Transverse colon (tissue), 4 donors: ENCODE measurements at places on chromosomes 4 and X. TPM values are rescaled to one million over a fixed set of nuclear protein-coding genes. Genes with fewer than 3 reads are reported as not detected.

GRCh38 chr4:139528377-139529005 is 27.5 kb downstream of the SETD7 start:
- H3K4me1 ChIP-seq, result no peaks in the 10 kb centered on the region
- H3K27ac ChIP-seq, result no peak overlapping the region
- H3K4me3 ChIP-seq, result no peak overlapping the region
- peak; percentile 62 for DNase-seq
- H3K27me3 ChIP-seq, result no peaks in the 10 kb centered on the region

DNA sequence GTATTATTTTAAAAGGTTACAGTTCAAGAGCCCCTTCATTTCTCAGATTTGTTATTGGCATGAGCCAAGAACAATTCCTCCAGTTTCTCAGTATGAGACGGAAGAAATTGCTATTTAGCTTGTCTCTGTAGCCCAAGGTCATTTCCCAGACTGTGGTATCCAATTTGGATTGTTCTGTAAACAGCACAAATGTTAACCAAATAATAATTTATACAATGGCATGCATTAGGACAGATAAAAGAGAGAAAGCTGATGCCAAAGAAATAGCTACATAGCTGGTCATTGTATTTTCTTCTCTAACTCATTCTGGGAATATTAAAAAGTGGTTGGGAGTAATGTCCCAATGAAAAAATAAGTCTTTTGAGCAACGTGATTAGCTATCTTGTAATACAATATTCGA is 134.6 kb upstream of the NPY2R start:
- no peaks in the 10 kb centered on the region for H3K36me3 ChIP-seq
- H3K27me3 ChIP-seq, result no peaks in the 10 kb centered on the region
- H3K27ac ChIP-seq, result no peak overlapping the region
- H3K4me1 ChIP-seq, result no peaks in the 10 kb centered on the region
- no peak for DNase-seq

- no peaks in the 10 kb centered on the region for H3K36me3 ChIP-seq
- no peak overlapping the region for H3K4me3 ChIP-seq
- H3K27ac ChIP-seq, result no peak overlapping the region
- H3K27me3 ChIP-seq, result no peaks in the 10 kb centered on the region
These were observed 258.9 kb downstream of the TENM3 start for GRCh38 chr4:182502064-182502463.

DNA sequence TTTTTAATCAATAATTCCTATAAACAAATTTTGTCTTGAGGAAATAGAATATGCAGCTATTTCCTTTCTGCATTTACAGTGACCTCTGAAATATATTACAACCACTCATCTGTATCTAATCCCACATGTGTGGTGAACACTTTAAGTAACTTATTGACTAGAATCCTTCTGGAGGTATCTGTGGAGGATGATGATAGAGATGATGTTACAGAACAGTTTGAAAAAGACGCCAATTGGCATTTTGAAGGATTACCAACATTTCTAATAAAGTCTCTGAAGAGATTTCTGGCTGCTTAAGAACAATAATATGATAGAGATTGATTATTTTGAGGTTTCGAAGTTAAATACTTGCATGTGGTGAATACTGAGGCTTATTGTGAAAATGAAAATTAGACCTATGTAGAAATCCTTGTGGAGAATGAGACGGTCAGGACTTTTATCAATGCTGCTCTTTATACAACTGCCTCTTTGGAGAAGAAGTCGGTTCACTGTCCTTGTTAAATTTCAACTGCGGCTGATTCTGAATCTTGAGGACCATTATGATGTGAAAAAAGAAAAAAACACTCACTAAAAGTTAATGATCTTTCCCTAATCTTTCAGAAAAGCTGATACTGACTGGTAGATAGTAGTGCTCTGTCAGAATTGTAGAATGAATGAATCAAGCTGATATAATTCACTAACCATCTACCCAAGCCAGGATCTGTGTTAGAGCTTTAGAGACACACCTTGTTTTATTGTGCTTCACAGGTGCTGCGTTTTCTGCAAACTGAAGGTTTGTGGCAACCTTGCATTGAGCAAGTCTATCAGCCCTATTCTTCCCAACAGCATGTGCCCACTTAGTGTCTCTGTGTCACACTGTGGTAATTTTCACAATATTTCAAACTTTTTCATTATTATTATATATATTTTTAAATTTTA is 204.7 kb downstream of the SPRY1 start:
- DNase-seq, result no peak
- H3K4me3 ChIP-seq, result no peak overlapping the region
- no peaks in the 10 kb centered on the region for H3K27me3 ChIP-seq
- H3K36me3 ChIP-seq, result no peaks in the 10 kb centered on the region
- H3K27ac ChIP-seq, result peak overlapping the region; percentile 52

GRCh38 chr4:104490096-104490769 is 4.5 kb downstream of the CXXC4 start:
- peak overlapping the region; percentile 83 for H3K27ac ChIP-seq
- peak overlapping the region; percentile 61 for H3K4me3 ChIP-seq
- DNase-seq, result peak; percentile 42
- H3K27me3 ChIP-seq, result peaks cover 3% of the 10 kb centered on the region
- no peaks in the 10 kb centered on the region for H3K36me3 ChIP-seq

GRCh38 chr4:113677325-113677724 is 84.2 kb downstream of the CAMK2D start:
- no peaks in the 10 kb centered on the region for H3K27me3 ChIP-seq
- H3K27ac ChIP-seq, result no peak overlapping the region
- no peaks in the 10 kb centered on the region for H3K4me1 ChIP-seq
- no peaks in the 10 kb centered on the region for H3K36me3 ChIP-seq
- DNase-seq, result no peak
- no peak overlapping the region for H3K4me3 ChIP-seq

GRCh38 chrX:132216283-132216682 is 3.0 kb downstream of the RAP2C start:
- H3K27ac ChIP-seq, result peak overlapping the region; percentile 99
- no peaks in the 10 kb centered on the region for H3K36me3 ChIP-seq
- H3K4me1 ChIP-seq, result peaks cover 6% of the 10 kb centered on the region
- DNase-seq, result no peak
- H3K27me3 ChIP-seq, result no peaks in the 10 kb centered on the region

CPE gene
- 16.4 TPM for total RNA-seq

RHOXF2 gene
- total RNA-seq, result not detected

CLDN22 gene
- not detected for total RNA-seq

DNA sequence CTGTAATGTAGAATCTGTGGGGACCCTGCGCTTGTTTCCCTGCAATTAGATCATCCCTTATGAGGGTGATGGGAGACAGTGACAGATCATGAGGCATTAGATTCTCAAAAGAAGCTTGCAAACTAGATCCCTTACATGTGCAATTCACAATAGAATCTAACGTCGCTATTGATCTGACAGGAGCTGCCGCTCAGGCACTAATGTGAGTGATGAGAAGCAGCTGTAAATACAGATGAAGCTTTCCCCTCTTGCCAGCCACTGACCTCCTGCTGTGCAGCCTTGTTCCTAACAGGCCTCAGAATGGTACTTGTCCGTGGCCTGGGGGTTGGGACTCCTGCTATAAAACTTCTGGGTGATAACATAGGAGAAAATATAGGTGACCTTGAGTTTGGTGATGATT is 1076.8 kb downstream of the PDHA2 start:
- no peaks in the 10 kb centered on the region for H3K4me1 ChIP-seq
- DNase-seq, result no peak
- H3K27me3 ChIP-seq, result no peaks in the 10 kb centered on the region
- H3K36me3 ChIP-seq, result no peaks in the 10 kb centered on the region
- no peak overlapping the region for H3K27ac ChIP-seq

DNA sequence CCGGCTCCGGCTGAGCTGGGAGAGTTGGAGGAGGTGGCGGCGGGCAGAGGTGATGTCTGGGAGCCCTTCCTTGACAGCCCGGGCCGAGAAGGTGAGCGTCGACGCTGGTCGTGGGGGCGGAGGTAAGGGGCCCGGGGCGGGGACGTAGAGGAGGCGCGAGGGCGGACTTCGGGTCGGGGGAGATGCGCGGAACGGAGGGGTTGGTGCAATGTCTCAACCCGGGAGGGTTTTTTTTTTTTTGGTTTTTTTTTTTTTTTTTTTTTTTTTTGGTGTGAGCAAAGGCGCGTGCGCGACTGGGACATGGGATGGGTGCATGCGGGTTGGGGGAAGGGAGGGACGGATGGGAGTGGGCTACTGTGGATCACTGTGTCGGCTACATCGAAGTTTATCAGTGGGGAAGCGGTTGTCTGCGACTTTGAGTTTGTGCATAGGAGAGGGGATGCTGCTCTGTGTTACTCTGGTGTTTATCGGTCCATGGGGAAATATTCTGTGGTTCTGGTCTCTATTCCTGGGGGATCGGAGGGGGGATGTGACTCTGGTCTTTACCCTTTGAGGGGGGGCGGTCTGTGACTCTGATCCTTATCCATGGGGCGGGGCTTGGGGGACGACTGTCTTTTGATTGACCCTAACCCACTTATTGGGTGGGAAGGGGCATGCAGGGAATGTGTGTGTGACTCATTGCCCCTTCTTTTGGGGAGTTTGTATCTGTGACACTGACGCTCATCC is 537 bp downstream of the RBM10 start:
- H3K27me3 ChIP-seq, result no peaks in the 10 kb centered on the region
- peak overlapping the region; percentile 83 for H3K4me3 ChIP-seq

- H3K27me3 ChIP-seq, result no peaks in the 10 kb centered on the region
- no peak for DNase-seq
- H3K4me1 ChIP-seq, result no peaks in the 10 kb centered on the region
- no peaks in the 10 kb centered on the region for H3K36me3 ChIP-seq
These were observed 52.1 kb upstream of the SHOX start for GRCh38 chrX:578531-578930.

TMPRSS11D gene
- total RNA-seq, result not detected

ADAM29 gene
- not detected for total RNA-seq

RAB9A gene
- 34.7 TPM for total RNA-seq

DNA sequence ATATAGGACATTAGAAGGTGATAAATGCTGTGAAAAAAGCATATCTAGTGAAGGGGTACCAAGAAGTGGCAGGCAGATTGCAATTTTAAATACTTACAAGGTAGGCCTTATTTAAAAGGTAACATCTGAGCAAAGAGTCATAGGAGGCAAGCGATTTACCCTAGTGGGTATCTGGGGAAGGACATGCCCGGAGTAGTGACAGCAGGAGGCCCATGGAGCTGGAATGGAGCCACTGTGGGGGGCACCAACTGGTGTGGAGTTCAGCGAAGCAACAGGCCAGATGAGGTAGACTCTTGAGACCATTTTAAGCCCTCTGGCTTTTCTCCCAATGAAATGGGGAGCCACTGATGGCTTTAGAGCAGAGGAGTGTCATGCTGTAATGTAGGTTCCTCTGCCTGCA is 37.3 kb downstream of the SEC24D start:
- H3K36me3 ChIP-seq, result no peaks in the 10 kb centered on the region
- H3K4me3 ChIP-seq, result no peak overlapping the region

DNA sequence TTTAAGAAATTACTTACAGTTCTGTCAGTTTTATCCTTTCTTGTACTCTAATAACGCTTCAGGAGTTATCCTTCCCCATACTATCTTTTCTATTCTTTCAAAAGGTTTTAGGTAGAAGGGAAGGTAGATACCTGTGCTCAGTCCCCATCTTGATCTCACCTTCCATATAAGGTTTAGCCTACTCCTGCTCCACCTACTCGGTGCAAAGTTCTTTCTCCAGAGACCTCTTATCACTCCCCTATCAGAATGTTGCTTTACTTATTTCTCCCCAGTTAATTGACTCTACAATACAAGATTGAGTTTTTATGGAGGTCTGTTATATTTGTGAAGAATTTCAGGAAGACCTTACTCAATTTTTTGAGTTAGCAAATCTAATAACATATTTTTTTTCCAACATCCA is 33.9 kb downstream of the SPRY1 start:
- no peaks in the 10 kb centered on the region for H3K27me3 ChIP-seq
- H3K4me1 ChIP-seq, result no peaks in the 10 kb centered on the region
- no peak overlapping the region for H3K27ac ChIP-seq
- H3K4me3 ChIP-seq, result no peak overlapping the region
- no peaks in the 10 kb centered on the region for H3K36me3 ChIP-seq

DNA sequence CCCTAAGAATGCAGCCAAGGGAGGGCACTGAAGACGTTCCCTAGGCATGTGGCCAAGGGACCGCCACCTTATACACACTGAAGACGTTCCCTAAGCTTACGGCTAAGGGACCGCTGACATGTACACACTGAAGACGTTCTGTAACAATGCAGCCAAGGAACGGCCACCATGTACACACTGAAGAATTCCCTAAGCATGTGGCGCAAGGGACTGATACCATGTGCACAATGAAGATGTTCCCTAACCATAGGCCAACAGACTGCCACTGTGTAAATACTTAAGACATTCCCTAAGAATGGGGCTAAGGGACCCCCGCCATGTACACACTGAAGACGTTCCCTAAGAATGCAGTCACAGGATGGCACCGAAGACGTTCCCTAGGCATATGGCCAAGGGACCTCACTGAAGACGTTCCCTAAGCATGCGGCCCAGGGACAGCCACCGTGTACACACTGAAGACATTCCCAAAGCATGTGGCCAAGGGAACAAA is 36.1 kb downstream of the DHRSX start:
- H3K4me1 ChIP-seq, result no peaks in the 10 kb centered on the region
- H3K36me3 ChIP-seq, result no peaks in the 10 kb centered on the region
- H3K4me3 ChIP-seq, result no peak overlapping the region
- no peaks in the 10 kb centered on the region for H3K27me3 ChIP-seq

PRRG3 gene
- not detected for total RNA-seq

DNA sequence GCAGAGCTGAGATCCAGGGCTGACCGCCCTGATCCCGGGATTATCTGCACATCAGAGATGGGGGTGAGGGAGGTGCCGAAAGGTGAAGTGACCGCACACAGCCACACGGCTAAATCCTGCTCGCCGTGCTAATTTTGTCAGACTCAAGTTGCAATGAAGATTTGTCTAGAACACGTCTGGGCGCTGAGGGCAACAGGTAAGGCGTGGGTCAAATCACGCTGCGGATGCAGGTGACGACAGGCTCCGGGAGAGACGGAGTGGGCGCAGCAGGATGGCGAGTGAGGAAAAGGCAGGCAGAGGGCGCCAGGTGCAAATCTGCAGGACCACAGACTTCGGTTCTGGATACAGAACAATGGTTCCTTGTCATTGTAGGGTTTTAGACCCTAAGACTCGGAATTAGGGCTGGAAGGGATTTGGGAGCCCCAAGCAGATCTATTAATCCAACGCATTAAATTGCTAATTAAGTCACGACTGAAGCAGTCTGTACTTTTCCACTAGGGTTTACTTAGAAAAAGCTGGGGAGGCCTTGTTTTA is 1.9 kb upstream of the TBC1D14 start:
- peaks cover 3% of the 10 kb centered on the region for H3K27me3 ChIP-seq
- no peak overlapping the region for H3K27ac ChIP-seq
- no peaks in the 10 kb centered on the region for H3K36me3 ChIP-seq
- H3K4me3 ChIP-seq, result no peak overlapping the region
